ENCODE measurements at places on chromosomes 12 and 14.

GRCh38 chr14:88707088-88707487, 85.7 kb downstream of the EML5 start:
- DNase-seq: no peak

GRCh38 chr12:64819816-64820402, 4.5 kb upstream of the TBC1D30 start:
- DNase-seq: peak; percentile 9

- DNase-seq: peak; percentile 41
Observed at GRCh38 chr14:89240414-89240813, 176.6 kb downstream of the FOXN3 start.

GRCh38 chr12:62744551-62744950, 190.4 kb downstream of the PPM1H start:
- DNase-seq: peak; percentile 42

GRCh38 chr12:28872654-28873268, 276.3 kb upstream of the FAR2 start:
- peak; percentile 52 for DNase-seq

DNA sequence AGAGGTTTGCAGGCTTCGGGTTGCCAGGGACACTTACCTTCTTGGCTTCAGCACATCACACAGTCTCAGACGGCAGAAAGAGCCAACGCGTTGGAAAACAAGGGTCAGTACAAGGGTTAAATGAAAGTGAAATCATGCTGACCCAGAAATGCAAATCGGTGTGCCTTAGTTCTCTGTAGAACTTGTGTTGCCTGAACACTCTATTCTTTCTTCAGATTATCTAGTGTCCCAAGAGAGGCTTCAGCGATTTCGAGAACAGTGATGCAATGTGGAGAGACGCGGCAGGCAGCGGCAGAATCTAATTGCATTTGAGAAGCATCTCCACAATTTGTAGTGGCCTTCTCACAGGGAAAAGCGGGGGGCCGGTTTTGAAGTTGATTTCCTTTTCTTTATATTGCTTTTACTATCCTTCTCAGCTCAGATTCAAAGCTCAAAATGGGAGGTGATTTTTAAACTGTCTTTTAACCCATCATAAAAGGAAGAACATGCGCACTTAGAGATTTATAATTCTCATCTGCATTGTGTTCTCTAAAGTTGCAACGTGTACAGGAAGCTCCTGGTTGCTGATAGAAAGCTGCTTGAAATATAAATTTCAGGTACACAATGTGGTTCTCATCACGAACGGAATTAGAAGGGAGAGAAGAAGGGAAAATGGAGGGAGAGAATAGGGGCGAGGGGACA, 67.8 kb upstream of the EGLN3 start:
- DNase-seq: no peak

DNA sequence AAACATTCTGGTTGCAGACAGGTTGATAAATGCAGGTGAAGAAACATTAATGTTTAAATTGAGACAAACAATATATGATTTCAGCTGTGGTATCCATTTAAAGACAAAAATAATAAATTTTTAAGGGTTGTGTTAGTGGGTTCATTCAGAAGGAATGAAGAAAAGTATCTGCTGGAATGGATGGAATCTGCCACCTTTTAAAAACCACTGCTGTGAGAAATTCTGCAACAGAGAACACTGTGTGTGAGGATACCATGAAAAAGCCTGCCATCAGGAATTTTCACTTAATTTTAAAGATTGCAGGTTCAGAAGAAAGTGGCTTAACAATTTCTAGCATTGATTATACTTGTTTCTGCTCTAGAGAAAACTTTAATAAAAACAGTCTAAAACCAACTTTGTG, 184.6 kb upstream of the SOX5 start:
- no peak for DNase-seq
